ENCODE measurements at places on chromosomes 11 and 22.

DNA sequence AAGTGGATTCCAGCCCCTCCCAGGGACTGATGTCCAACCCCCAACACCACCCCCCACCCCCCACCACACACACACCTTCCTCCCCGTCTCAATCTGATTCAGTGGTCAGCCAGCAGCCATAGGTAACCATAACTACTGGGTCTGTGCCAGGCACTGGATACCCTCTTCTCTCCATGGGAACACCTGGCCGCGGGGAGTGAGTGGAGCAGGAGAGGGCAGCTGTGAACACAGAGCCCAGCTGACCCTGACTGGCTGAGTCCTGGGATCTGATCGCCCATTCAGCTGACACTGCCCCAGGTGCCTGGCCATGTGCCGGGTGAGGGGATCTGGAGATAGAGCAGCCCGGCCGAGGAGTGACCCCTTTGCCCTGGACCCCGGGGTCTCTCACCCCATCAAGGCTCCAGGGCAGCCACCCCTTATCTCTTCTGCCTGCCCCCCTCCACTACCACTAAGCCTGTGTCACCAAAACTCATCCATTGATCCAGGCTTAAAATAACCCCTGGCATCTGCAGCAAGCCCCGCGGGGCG is 2.6 kb upstream of the SHISA8 start:
- no peak for DNase-seq

DNA sequence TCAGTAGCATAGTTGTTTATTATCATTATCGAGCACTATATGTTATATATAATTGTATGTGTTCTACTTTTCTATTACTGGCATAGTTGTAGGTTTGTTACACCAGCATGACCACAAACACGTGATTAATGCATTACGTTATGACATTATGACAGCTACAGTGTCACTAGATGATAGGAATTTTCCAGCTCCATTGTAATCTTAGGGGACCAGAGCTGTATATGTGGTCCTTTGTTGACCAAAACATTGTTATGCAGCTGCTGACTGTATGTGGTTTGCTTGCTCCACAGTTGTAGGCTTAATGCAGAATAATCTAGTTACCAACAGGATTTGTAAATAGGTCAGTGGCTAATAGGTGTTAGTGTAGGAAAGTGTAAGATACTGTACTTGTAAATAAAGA is 66.1 kb downstream of the HSD17B12 start:
- DNase-seq: no peak

DNA sequence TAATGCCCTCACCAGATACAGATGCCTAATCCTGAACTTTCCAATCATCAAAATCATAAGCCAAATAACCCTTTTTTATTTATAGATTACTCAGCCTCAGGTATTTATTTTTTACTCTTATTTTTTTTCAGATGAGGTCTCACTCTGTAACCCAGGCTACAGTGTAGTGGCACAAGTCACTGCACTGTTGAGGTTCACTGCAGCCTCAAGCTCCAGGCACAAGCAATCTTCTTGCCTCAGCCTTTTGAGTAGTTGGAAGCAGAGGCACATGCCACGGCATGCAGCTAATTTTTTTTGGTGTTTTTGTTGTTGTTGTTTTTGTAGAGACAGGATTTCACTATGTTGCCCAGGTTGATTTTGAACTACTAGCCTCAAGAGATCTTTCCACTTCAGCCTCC is 49.5 kb downstream of the TTC28 start:
- DNase-seq: no peak

GRCh38 chr22:17339095-17339693 is 30.1 kb upstream of the CECR2 start:
- no peak for DNase-seq

- no peak for DNase-seq
These were observed 159.9 kb downstream of the TTC17 start for GRCh38 chr11:43518408-43519160.

DNA sequence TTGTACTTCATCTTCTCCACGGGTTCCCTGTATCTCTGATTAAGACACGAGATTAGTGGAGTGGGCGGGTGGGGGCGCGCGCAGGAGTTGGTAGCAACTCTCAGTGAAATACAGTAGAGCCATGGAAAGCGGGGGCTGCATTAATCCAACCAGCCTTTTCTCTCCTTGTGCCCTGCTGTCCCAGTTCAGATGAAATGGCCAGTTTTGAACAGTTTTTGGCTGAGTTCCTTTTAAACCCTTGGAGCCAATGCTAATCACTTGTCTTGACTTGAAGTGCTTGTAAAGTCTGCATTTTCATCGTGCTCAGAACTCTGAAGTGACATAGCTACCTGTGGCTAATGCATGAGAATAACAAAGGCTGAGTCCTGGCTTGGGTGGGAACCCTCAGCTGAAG is 734 bp upstream of the TMEM123 start:
- no peak for DNase-seq

GRCh38 chr11:68342459-68343158 is 30.2 kb downstream of the LRP5 start:
- no peak for DNase-seq

GRCh38 chr11:36373016-36374010 is 77.2 kb downstream of the PRR5L start:
- no peak for DNase-seq

DNA sequence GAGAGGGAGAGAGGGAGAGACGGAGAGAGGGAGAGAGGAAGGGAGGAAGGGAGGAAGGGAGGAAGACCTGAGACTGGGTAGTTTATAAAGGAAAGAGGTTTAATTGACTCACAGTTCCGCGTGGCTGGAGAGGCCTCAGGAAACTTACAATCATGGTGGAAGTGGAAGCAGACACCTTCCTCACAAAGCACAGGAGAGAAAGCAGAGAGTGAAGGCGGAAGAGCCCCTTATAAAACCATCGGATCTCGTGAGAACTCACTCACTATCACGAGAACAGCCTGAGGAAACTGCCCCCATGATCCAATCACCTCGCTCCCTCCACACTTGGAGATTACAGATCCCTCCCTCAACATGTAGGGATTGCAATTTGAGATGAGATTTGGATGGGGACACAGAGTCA is 12.2 kb upstream of the CARS1 start:
- DNase-seq: no peak

- no peak for DNase-seq
These were observed 71.4 kb upstream of the GRK3 start for GRCh38 chr22:25492841-25493734.

GRCh38 chr11:46302866-46303265 is 25.4 kb downstream of the CREB3L1 start:
- DNase-seq: no peak

DNA sequence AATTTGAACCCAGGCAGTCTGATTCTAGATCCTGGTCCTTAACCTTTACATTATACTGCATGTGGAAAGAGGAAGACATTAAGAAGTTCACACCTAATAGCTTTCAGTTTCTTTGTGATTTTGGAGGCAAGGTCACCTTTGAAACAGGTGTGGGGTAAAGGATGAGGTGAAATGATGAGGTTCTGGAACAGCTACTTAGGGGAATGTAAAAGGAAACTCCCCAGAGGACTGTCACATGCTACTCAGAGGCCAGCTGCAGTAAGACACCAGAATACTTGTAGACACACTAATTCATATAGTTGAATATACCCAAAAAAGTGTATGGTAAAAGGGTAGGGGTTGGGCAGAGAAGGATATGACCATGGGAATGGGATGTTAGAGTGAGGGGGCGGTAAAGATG is 5.4 kb downstream of the APIP start:
- DNase-seq: no peak

DNA sequence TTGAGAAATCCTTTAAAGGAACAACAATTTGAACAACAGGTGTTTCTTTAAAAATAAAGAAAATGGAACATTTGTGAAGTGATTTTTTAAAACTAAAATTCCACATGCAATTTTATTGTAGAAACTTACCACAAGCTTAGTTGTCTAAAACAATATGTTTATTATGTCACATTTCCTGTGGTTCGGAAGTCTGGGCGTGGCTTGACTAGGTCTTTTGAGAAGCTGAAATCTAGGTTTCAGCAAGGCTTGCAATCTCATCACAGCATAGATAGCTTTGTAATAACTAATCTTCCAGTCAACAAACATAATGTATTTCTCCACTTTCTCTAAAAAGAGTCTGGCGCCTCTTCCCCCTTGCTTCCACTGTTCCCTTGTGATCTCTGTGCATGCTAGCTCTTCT is 27.0 kb downstream of the MS4A6A start:
- DNase-seq: no peak

- no peak for DNase-seq
These were observed 175.9 kb downstream of the NTM start for GRCh38 chr11:131546218-131546895.

DNA sequence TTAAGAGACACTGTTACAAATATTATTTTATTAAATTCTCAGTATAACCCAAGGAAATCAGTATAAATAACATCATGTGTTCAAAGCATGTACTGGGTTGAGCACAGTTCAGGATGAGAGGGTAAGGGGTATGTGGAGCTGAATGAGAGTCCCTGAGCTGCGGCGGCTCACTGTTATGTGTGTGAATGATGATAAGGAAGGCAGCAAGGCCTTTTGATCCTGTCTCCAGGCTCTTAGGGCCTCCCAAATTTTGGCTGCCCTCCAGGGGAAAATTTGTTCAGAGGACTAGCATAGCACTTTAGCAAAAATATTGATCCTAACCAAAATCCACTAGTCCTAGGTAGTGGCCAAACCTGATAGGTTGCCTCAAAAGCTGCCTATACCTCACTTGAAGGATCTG is 86.1 kb upstream of the SPON1 start:
- no peak for DNase-seq

DNA sequence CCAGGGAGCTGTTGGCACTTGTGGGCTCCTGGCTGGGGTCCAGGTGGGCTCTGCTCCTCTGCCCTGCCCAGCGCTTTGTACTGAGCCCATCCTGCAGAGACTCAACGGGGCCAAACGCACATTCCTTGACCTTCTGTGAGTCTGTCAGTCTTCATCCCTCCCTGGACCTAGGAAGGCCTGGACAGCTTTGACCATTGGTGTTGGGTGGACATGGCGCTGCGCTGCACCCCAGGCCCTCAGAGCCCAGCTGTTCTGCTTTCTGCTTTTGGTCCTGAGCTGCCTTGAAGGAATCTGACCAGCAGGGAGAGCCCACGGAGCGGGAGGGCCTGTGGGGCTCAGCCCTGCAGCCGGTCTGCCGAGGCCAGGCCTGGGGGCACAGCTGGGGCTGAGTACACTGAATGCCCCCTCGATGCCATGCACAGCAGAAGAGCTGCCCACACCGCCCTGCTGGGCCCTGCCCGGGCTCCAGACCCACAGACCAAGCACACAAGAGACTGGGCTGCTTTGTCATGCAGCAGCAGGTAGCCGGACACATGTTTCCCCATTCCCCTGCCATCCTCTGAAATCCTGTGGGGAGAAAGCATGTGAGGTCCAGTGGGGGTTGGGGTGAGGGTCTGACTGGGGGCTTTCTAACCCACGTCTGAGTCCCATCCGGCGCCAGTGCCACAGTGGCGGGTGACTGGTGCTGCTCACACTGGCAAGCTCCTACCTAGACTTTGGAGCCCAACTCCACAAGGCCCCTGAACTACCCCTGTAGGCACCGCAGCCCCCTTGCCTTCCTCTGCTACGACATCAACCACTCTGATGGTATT is 24.1 kb upstream of the CCDC188 start:
- no peak for DNase-seq

GRCh38 chr11:66012946-66013761 is 1.3 kb downstream of the CST6 start:
- no peak for DNase-seq

GRCh38 chr11:2911785-2912391 is 17.3 kb downstream of the PHLDA2 start:
- DNase-seq: no peak

GRCh38 chr22:46958658-46959057 is 196.2 kb downstream of the TBC1D22A start:
- no peak for DNase-seq

GRCh38 chr22:36411589-36412258 is 24.0 kb upstream of the MYH9 start:
- DNase-seq: no peak

GRCh38 chr11:130181295-130182272 is 22.0 kb downstream of the ST14 start:
- no peak for DNase-seq

GRCh38 chr11:1773994-1774550 is 10.3 kb upstream of the CTSD start:
- DNase-seq: no peak

- no peak for DNase-seq
These were observed 595.0 kb downstream of the TBC1D22A start for GRCh38 chr22:47357493-47357892.

GRCh38 chr11:132541794-132542193 is 990.5 kb downstream of the OPCML start:
- no peak for DNase-seq

DNA sequence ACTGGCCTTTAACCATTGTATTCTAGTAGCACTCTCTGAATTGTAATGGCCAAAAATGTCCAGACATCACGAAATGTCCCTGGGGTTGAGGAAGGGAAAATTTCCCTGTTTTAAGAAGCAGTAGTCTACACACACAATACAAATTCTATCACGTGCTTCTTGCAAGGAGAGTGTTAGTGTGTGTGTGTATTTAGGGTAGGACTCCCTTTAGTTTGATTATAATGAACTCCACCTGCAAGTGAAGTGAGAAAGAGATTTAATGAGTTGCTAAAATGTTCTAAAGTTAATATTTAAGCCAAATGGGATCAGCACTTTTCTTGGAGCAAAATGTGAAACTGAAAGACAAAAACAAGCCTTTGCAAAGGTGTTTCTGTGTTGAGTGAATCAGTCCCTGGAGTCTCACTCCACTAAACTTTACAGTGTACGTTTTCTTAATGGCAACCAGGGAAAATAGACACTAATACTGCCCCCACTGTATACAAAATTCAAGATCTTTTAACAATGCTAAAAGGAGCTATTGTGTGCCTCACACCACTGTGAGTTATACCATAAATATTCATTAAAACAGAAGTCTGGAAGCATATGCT is 590.3 kb upstream of the TENM4 start:
- DNase-seq: no peak

GRCh38 chr11:2381494-2382128 is 4.5 kb downstream of the CD81 start:
- no peak for DNase-seq

GRCh38 chr11:119810478-119811232 is 81.7 kb upstream of the NECTIN1 start:
- no peak for DNase-seq

DNA sequence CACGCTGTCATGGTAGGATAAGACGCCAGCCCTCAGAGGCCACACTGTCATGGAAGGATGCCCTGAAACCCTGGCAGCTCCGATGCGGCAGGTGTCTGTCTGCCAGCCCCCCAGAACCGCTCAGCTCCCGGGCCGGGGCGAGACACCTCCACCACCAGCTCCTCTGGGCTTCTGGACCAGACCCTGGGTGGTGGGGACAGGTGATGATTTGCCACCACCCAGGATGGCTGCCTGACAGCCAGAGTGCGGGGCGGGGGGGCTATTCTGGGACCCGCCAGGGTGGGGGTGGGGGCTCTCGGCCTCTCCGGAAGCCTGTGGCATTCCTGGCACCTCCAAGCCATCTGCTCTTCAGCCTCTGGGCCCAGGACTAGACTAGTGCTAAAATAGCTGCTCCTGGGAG is 9.4 kb downstream of the PHLDA2 start:
- no peak for DNase-seq

- no peak for DNase-seq
These were observed 54.2 kb upstream of the CSNK2A3 start for GRCh38 chr11:11407065-11407762.

- DNase-seq: no peak
These were observed 13.7 kb downstream of the CRY2 start for GRCh38 chr11:45860764-45861510.

All from HFF-Myc (cell line).